Activated gamma-delta T cell treated with Interleukin-2 at 50 U/mL for 16 hours (primary cell): ENCODE measurements at places on chromosomes 11 and 22.

GRCh38 chr11:128764424-128765095 is 70.7 kb downstream of the FLI1 start:
- no peak for DNase-seq

- no peak for DNase-seq
Measured at GRCh38 chr11:13016415-13016814, 7.3 kb downstream of the RASSF10 start.

GRCh38 chr22:49627217-49628181 is 200.2 kb downstream of the BRD1 start:
- no peak for DNase-seq

- no peak for DNase-seq
Measured at GRCh38 chr11:9639985-9640384, 23.9 kb upstream of the SWAP70 start.

GRCh38 chr11:70352100-70352499 is 46.2 kb upstream of the CTTN start:
- DNase-seq, result no peak

DNA sequence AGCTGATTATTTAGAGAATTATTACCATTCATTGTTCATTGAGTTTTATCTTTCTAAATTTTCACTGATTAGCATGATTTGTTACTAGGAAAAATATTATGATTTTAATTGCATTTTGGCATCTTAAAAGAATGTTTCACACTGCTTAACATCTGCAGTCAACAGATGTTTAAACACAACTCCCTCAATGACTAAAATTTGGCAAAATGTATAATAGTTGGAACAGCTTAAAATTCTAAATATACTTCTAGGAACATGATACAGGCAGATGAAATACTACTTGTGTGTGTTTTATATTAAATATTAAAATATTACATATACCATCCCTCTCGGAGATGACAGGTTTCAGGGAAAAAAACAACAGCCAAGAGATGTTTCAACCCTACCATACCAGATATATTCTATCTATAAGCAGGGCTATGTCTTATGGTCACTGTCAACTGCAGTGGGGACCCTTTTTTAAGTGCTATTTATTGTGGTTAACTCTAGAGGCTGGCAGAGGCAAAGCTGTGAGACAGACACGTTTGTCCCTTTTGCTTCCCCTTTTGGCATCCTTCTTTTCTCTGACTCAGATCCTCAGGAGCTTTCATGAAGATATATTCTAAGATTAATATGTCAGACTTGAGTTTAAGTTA is 81.9 kb downstream of the BDNF start:
- no peak for DNase-seq

DNA sequence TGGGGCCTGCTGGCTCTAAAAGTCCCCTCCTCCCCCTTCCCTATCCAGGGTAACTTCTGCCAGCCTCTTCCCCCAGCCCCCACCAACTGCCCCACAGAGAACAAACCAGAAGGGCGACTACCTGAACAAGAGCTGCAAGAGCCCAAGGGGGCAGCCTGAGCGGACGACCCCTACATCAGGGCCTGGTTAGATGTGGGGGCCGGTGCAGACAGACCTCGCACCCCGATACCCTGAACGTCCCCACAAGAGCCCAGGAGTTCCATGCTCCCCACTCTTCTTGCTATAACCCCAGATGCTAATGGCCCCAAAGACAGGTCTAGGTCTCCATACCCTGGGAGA is 20.7 kb downstream of the SUN2 start:
- DNase-seq, result no peak

DNA sequence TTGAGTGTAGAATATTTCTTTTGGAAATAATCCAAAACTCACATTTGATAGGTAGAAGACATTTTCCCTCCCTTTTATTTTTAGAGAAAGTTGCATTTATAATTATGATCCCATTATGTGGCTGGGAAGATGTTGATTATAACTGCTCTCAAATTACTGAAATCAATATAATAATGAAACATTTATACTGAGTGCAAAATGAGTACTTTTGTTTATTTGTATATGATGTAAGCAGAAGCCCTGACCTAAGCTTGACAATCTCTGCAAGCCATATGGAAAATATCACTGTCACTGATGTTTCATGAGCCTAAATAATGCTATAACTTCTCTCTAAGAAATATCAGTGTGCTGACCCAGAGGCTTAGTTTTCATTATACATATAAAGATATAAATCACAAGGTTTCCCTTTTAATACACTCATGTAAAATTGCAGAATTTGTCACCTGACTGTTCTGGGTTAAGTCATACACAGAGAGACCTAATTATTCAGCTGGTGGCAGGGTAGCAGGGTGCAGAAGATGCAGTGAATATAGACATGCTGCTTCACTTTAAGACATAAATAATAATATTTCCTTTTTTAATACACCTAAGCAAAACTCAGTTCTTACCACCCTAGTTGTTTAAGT is 99.2 kb downstream of the BBOX1 start:
- DNase-seq, result no peak

GRCh38 chr11:131186629-131187101 is 183.8 kb upstream of the NTM start:
- DNase-seq, result no peak

- DNase-seq, result no peak
Measured at GRCh38 chr22:39907047-39907446, 6.2 kb downstream of the GRAP2 start.

GRCh38 chr11:44235765-44236201 is 74.2 kb downstream of the ALX4 start:
- DNase-seq, result no peak

- no peak for DNase-seq
Measured at GRCh38 chr11:614021-614622, 1.6 kb downstream of the IRF7 start.

DNA sequence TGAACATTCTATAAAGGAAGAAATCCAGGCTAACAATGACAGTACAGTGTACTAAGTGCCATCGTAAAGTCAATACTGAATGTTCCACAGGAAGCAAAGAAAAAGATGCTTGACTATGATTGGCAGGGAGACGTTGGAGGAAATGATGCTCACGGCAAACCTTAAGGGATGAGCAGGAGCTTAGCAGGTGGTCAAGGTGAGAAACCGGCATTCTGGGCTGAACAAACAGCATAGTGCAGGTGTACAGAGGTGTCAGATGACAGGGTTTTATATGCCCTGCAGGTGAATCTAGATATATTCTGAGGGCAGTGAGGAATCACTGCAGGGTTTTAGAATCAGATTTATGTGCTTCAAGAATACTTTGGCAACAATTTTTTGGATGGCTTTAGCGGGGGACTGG is 85.3 kb upstream of the HEPHL1 start:
- no peak for DNase-seq

GRCh38 chr22:19691721-19692341 is 22.5 kb upstream of the SEPTIN5 start:
- DNase-seq, result no peak
